ENCODE measurements at places on chromosomes 11 and 22. TPM values are rescaled to one million over a fixed set of nuclear protein-coding genes. Genes with fewer than 3 reads are reported as not detected.

The MISFA gene
- polyA plus RNA-seq, result 3.0 TPM

The DNAJB7 gene
- not detected for polyA plus RNA-seq

The PPFIA1 gene
- 48.9 TPM for polyA plus RNA-seq

The FREY1 gene
- polyA plus RNA-seq, result not detected

The C1QTNF5 gene
- not detected for polyA plus RNA-seq

The MFRP gene
- not detected for polyA plus RNA-seq

The GTF2H1 gene
- 109 TPM for polyA plus RNA-seq

The TMEM135 gene
- 20.9 TPM for polyA plus RNA-seq

The BTBD18 gene
- polyA plus RNA-seq, result not detected

The MUC5AC gene
- polyA plus RNA-seq, result not detected

The CECR2 gene
- 2.1 TPM for polyA plus RNA-seq

The KRTAP5-1 gene
- polyA plus RNA-seq, result not detected

The PRAME gene
- polyA plus RNA-seq, result not detected

The ZNF214 gene
- polyA plus RNA-seq, result 7.6 TPM

The LARGE2 gene
- polyA plus RNA-seq, result not detected

The SLC22A12 gene
- polyA plus RNA-seq, result not detected

The TTC17 gene
- 133 TPM for polyA plus RNA-seq

The TPBGL gene
- polyA plus RNA-seq, result not detected

The HSPB2 gene
- not detected for polyA plus RNA-seq

The APBB1 gene
- polyA plus RNA-seq, result 323 TPM

The OR5D16 gene
- polyA plus RNA-seq, result not detected

The C1QTNF6 gene
- polyA plus RNA-seq, result 7.9 TPM

The BCO2 gene
- polyA plus RNA-seq, result 7.4 TPM

The SAA4 gene
- polyA plus RNA-seq, result not detected

The OTOG gene
- polyA plus RNA-seq, result 0.08 TPM

The TREH gene
- polyA plus RNA-seq, result 0.12 TPM

The DCHS1 gene
- polyA plus RNA-seq, result 42.4 TPM
